Activated CD4-positive, alpha-beta T cell treated with anti-CD3 and anti-CD28 coated beads, Interleukin-2, amount 10 ng/mL, durations not matched to agents 7 days and 5 days (primary cell): ENCODE measurements at places on chromosomes 16 and 17.

- H3K27me3 ChIP-seq, result peaks cover 6% of the 10 kb centered on the region
- H3K36me3 ChIP-seq, result no peaks in the 10 kb centered on the region
- DNase-seq, result no peak
- no peak overlapping the region for H3K4me3 ChIP-seq
Measured at GRCh38 chr16:79508294-79508693, 92.2 kb downstream of the MAF start.

GRCh38 chr17:27329146-27329805, 35.4 kb downstream of the WSB1 start:
- no peak overlapping the region for H3K4me3 ChIP-seq
- peaks cover 24% of the 10 kb centered on the region for H3K4me1 ChIP-seq
- no peaks in the 10 kb centered on the region for H3K36me3 ChIP-seq
- DNase-seq, result no peak

- DNase-seq, result no peak
- H3K27me3 ChIP-seq, result peaks cover 3% of the 10 kb centered on the region
- H3K36me3 ChIP-seq, result no peaks in the 10 kb centered on the region
Measured at GRCh38 chr16:5005916-5006315, 27.8 kb downstream of the NAGPA start.

GRCh38 chr17:81601525-81602120, 35.3 kb downstream of the NPLOC4 start:
- H3K27ac ChIP-seq, result no peak overlapping the region
- H3K4me3 ChIP-seq, result no peak overlapping the region
- peak; percentile 63 for DNase-seq
- no peaks in the 10 kb centered on the region for H3K27me3 ChIP-seq
- H3K36me3 ChIP-seq, result peaks cover 36% of the 10 kb centered on the region

- no peaks in the 10 kb centered on the region for H3K4me1 ChIP-seq
- H3K27me3 ChIP-seq, result peaks cover 10% of the 10 kb centered on the region
- H3K27ac ChIP-seq, result peak overlapping the region; percentile 33
- DNase-seq, result no peak
- H3K36me3 ChIP-seq, result no peaks in the 10 kb centered on the region
Measured at GRCh38 chr16:58815181-58815888, 81.2 kb upstream of the GOT2 start.

DNA sequence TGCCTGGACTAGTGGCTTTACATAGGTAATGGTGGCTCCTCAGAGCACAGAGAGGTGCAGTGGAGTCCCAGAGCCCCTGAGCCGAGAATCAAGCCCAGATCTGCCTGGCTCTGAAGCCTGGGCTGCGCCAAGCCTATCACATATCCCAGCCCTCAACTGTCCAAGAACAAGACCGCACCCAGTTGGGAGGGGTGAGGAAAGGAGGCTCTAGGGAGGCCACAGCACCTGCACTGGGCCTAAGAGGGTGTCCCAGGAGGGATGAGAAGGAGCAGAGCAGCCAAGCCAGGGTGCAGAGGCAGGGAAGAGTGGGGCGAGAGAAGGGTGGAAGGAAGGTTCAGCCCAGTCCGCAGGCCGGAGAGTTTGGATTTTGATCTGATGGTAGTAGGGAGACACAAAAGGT, 941 bp upstream of the RNF112 start:
- no peaks in the 10 kb centered on the region for H3K36me3 ChIP-seq
- no peak for DNase-seq
- H3K4me1 ChIP-seq, result no peaks in the 10 kb centered on the region
- no peaks in the 10 kb centered on the region for H3K27me3 ChIP-seq
- no peak overlapping the region for H3K4me3 ChIP-seq
- no peak overlapping the region for H3K27ac ChIP-seq

- H3K4me1 ChIP-seq, result no peaks in the 10 kb centered on the region
- H3K4me3 ChIP-seq, result no peak within 1 kb of the TSS
- H3K27ac ChIP-seq, result no peak within 1 kb of the TSS
- no peak for DNase-seq
Measured at GRCh38 chr17:12665263-12666210, at the start of gene MYOCD. TSS of gene MYOCD (plus strand) at chr17:12665890. CDS start at chr17:12666189, 299 bp downstream.

GRCh38 chr16:56318827-56319140, 106.6 kb downstream of the AMFR start:
- no peaks in the 10 kb centered on the region for H3K36me3 ChIP-seq
- no peak overlapping the region for H3K4me3 ChIP-seq
- H3K27ac ChIP-seq, result no peak overlapping the region
- peaks cover 15% of the 10 kb centered on the region for H3K4me1 ChIP-seq
- no peak for DNase-seq
